ENCODE measurements at places on chromosomes 4 and X. TPM values are rescaled to one million over a fixed set of nuclear protein-coding genes. Genes with fewer than 3 reads are reported as not detected.

ARSJ gene
- polyA plus RNA-seq: 1.6 TPM

DNA sequence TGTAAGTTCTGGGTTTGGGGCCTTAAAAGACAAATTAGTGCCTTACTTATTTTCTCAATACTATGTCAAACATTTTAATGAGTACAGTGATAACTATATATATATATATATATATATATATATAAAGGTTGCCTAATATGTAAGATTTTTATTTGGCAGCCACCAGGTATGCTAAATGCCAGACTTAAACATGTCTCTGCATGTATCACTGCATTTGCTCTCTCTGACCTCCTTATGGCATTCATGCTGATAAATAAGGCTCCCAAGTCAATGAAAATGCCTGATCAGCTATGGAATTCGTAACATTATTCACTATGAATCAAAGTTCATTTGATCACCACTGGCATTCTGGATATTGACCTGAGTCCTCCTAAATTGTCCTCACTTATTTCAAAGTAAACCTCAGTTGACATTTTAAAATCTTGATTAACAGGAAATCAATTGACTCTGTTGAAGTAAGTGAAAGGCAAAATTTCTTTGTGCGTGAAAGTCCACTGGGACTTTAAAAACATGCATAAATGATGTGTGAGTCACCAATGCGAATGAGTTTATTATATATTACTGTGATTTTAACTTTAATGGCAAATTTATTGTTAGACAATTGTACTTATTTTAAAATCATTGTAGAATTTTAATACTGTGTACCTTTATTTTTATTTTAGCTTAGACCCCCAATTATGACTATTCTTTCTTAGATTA lies 29.2 kb upstream of the AREG start:
- no peak for DNase-seq

CCDC120 gene
- polyA plus RNA-seq: 7.3 TPM

HPGDS gene
- polyA plus RNA-seq: 0.52 TPM

L1CAM gene
- 3.9 TPM for polyA plus RNA-seq

MTTP gene
- not detected for polyA plus RNA-seq

DNA sequence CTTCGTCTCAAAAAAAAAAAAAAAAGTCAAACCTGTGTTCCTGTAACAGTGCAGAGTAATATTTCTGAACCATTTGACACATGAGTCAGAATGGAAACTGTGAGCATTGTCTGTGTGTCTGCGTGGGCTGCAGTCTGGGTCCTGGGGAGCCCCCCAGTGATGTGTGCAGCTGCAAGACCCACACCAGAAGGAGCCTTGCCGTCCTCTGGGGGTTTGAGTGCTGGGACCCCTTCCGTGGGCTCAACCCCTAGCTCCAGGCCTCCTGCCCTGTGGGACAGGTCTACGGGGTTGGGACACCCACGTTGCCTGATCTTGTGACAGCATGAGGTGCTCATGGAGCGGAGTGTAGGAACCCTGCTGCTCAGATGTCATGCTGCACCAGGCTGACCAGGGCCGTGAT lies 43.7 kb downstream of the DDX3X start:
- DNase-seq: no peak

- DNase-seq: no peak
Observed at GRCh38 chr4:3634281-3634857, 102.1 kb upstream of the LRPAP1 start.

LDOC1 gene
- polyA plus RNA-seq: 36.7 TPM

- no peak for DNase-seq
Observed at GRCh38 chr4:137632842-137633241, 100.5 kb upstream of the PCDH18 start.

DNA sequence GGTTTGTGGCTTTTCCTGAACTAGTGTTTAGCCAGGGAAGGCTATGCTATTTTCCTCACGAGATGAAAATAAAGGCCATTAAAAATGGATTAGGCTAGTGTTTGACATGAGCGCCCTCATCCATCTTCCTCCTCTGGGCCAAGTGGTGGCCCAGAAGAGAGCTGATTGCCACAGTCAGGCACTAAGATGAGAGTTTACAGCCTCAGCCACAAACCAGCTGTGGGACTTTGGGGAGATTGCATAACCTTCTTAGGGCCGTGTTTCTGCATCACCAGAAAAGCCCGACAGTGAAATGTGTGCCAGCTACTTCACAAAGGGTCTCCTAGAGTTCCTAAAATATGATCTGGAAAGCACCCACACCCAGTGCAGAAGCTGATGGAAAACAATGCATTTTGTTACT lies 42.3 kb upstream of the LNX1 start:
- DNase-seq: no peak

DNA sequence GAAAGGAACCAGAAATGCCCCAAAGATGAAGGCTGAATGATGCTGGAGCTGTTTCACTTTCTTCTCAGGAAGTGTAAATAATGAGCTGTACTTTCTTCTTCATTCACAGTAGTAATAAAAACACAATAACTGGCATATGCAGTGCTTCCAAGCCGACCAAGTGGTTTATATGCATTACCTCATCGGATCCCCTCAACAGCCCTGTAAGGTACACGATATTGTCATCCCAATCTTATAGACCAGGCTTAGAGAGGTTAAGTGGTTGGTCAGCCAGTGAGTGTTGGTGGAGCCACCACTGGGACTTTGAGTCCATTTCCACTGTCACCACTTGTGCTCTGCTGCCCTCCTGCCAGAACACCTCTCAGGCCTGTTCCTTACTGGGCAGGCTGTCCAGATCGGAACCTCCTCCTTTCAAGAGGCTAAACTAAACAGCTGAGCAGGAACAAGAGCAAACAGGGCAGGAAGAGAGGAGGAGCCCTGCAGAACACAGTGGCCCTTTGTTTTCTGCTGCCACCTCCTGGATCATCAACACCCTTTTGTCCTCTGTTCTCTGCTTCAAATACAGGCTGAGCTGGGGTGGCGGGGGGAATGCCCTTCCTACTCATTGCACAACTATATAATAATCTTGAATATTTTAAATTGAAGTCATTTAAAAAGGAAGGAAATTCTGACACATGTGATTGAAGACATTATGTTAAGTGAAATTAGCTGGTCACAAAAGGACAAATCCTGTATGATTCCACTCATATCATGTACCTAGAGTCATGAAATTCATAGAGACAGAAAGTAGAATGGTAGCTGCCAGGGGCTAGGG lies 112.5 kb upstream of the ATP6AP2 start:
- DNase-seq: no peak

DNA sequence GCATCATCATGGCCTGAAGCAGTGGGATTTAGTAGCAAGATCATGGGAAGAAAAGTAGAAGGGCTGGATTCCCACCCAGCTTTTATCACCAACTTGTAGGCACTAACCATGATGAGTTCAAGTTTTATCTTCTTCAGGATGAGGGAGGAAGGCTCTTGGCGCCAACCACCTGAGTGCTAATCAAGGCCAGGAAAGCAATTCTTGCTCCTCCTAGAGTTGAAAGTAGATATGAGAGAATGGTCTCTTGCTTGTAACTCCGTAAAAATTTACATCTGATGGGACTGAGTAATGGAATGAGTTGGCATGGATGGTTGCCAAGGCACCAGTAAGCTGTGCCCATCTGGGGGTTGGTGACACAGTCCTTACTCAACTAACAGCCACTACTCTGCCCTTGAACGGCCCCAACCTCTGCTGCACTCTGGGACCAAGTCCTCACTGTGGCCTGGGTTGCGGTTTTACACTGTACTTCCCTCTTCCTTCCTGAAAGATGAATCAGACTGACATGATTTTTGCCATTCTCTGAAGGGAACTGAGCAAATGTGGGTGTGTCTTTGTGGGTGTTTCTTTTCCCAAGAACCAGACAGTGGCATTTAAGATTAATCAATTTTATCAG lies 39.4 kb upstream of the NDP start:
- DNase-seq: no peak

FBXL5 gene
- polyA plus RNA-seq: 39.2 TPM

DNA sequence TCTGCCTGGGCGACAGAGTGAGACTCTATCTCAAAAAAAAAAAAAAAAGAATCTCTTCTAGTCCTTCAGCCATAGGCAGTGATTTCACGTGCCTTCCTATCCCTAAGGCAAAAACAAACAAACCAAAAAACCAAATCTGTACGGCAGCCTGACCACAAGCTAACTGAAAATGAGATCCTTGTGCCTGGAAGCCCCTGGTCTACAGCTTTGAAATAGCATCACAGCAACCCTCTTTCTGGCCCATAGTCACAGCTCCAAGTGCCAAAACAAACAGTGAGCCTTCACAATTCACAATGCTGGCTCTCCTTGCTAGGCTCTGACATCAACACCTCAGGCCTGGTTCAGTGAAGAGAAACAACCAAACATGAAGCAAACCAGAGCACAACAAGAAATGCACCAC lies 46.1 kb downstream of the TMEM150C start:
- DNase-seq: no peak

SSX4B gene
- not detected for polyA plus RNA-seq

DNA sequence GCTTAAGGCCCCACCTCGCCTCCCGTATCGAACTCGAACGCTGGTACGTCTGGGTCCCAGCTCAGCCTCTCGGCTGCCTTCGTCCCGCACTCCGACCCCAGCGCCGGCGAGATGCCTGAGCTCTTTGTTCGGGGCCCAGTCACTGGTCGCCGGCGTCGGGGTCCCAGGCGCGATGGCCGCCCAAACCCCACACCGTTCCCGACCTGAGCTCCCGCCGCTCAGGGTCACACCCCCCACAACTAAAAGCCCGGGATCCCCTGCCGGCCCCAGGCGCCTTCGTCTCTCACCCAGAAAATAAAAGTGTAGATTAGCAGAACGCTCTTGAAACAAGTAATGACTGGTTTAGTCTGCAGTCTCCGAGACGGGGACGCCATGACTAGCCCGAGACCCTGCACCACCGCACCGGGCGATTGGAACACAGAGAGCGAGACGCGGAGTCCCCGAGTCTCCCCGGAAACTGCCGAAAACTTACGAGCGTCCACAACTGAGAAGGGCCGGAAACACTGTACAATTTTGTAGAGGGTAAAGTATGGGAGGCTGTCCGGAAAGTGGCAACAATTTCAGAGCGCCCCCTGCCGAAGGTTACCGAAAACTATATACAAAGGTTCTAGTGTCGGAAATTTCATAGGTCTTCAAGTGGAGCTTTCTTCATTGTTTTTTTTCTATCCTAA lies at the start of gene TSPAN6:
TSS of gene TSPAN6 (minus strand) at position 486 of the 671 bp plus-strand sequence. CDS start at position 374, 112 bp downstream.
- peak; percentile 75 for DNase-seq

DNA sequence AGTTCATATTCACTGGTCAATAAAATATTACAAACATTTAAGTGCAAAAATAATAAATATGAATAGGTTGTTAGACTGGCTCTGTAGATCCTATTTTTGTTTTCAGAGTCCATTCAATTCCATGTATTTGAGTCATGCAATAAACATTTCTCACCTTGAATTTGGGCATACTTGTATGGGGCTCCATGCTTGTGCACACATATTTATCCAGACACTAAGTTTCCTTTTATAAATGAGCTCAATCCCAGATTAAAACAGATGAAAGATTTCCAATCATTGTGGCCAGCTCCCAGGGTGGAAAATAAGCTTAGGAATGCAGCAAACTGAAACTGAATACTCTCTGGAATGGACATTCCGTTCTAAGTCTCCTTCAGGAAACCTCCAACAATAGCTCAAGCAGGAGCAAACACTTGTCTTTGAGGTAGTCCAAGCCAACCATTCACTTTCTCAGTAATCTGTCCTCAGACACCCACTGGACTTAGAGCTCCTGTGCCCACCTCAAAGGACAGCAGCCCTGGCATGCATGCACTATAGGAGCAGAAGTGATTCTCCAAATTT lies 16.4 kb downstream of the DMD start:
- no peak for DNase-seq

DNA sequence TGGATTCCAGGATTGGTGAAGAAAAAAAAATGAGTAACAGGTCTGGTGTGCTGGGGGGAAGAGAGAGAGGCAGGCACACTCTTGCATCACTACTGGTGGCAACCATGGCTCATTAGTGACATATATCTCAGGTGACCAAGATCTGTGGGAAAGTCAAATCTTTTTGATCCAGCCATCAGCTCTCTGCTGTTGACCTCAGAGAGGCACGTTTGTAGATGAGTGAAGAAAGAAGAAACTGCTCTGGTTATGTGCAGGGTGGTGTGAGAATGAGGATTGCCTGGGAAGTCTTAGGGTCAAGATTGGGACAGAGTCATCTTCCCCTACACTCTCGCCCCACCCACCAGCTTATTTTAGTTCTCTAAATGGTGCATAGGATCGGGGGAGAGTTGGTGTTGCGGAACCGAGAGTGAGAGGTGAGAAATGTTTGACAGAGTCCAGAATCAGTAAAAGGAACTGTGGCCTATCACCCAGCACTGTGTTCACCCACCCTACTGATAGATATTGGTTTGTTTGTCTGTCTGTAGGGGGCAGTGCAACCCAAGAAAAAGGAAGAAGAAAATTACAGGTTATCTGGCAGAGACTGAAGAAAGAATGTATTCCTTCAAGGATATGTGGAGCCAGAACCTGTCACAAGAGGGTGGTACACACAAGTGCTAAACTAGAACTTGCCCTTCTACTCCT lies 21.9 kb downstream of the ARMCX6 start:
- DNase-seq: peak; percentile 27

GRCh38 chr4:70746179-70746839 lies 24.5 kb downstream of the RUFY3 start:
- DNase-seq: no peak

- DNase-seq: no peak
Observed at GRCh38 chrX:51641421-51642021, 22.8 kb upstream of the CENPVL3 start.

GRCh38 chrX:12974305-12974795 lies 560 bp upstream of the TMSB4X start:
- peak; percentile 58 for DNase-seq

DNA sequence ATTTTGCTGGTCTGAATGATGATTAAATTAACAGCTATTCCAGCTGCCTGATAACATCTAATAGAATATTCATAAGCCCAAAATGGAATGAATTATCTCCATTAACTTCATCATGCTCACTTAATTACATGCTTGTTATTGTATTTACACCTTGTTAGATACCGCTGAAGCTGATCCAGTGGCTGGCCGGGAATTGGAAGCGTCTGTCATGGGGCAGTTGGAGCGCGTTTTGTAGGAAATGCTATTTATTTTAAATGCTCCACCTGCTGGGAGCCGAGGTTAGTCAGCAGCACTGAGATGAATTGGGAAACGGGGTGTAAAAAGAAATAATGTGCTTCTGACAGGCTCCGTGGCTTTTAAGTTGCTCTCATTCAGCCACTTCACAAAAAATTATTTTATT lies 25.2 kb downstream of the ARX start:
- DNase-seq: no peak

SAGE1 gene
- not detected for polyA plus RNA-seq

- no peak for DNase-seq
Observed at GRCh38 chr4:113442826-113443225, 318.7 kb downstream of the CAMK2D start.

DNA sequence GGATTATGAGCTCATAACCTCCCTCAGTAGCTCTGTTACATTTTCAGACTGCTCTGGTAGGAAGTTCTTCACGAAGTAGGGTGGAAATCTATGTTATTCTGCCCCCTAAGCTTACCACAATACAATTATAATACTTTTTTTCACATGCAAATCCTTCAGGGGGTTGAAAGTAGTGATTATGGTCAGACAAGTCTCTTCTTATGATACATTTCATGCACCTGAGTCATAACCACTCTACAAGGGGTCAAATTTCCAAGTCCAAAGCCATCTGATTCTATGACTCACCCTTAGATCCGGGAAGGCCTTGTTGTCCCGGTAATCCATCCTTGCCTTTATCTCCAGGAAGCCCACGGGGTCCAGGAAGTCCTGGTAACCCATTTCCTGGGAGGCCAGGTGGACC lies 95.2 kb downstream of the ATG4A start:
- no peak for DNase-seq

- DNase-seq: no peak
Observed at GRCh38 chrX:37753384-37753783, 26.5 kb upstream of the CYBB start.
